ENCODE measurements at places on chromosomes 12 and 14. TPM values are rescaled to one million over a fixed set of nuclear protein-coding genes. Genes with fewer than 3 reads are reported as not detected.

- H3K27ac ChIP-seq = no peak overlapping the region
- H3K36me3 ChIP-seq = no peaks in the 10 kb centered on the region
- DNase-seq = no peak
- H3K4me1 ChIP-seq = no peaks in the 10 kb centered on the region
- H3K4me3 ChIP-seq = no peak overlapping the region
Measured at GRCh38 chr12:128009108-128009507, 257.9 kb upstream of the TMEM132C start.

DNA sequence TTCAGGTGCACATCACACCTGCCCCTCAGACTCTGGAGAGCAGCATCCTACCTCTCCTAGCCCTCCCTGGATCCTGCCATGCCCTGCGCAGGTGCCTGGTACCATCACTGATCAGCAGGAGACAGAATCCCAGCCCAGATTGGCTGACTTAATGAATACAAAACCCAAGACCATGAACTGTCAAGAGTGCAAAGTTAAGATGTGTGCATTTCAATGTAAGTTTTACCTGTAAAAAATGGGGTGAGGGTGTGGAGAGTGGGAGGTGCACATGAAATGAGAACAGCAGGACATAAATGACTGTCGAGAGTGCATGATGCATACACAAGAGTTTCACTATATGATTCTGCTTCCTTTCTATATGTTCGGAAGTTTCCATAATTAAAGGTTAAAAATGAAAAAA, 57.9 kb upstream of the GPR68 start:
- H3K27ac ChIP-seq = no peak overlapping the region
- DNase-seq = no peak
- H3K4me1 ChIP-seq = no peaks in the 10 kb centered on the region
- no peak overlapping the region for H3K4me3 ChIP-seq
- no peaks in the 10 kb centered on the region for H3K36me3 ChIP-seq
- no peaks in the 10 kb centered on the region for H3K27me3 ChIP-seq

DNA sequence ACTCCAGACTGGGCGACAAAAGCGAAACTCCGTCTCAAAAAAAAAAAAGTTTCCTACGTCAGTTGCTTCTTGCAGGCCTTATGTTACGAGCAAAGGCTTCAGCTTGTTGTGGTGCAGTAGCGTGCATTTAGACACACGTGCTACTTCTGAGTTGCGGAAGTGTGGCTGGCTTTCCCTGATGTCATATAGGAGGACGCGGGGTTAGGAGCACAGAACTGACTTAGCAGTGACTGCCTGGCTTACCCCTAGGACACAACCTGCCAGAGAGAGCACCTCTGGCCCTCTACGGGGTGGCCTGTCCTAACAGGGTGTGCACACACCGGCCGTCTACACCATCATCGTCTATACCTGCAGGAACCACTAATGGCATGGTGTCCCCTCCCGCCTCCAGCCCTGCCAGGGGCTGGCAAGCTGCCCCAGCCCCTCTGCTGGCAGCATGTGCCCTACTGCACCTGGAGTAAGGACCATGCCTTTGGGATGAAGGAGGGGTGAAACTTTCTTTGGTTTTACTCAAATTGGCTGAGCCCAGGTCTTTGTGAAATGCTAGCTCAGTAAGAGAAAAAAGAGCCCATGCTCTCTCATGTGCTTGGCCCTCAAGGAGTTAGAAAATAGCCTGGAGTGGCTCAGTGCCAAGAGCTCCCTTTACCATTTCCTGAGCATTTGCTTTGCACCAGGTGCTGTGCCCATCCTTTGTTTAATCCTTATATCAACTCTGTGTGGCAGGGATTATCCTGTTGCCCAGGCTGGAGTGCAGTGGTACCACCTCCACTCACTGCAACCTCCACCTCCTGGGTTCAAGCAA, 1.7 kb upstream of the GPR68 start:
- no peak for DNase-seq
- no peaks in the 10 kb centered on the region for H3K36me3 ChIP-seq
- H3K27ac ChIP-seq = no peak overlapping the region
- H3K4me3 ChIP-seq = no peak overlapping the region
- no peaks in the 10 kb centered on the region for H3K27me3 ChIP-seq
- H3K4me1 ChIP-seq = no peaks in the 10 kb centered on the region

DNA sequence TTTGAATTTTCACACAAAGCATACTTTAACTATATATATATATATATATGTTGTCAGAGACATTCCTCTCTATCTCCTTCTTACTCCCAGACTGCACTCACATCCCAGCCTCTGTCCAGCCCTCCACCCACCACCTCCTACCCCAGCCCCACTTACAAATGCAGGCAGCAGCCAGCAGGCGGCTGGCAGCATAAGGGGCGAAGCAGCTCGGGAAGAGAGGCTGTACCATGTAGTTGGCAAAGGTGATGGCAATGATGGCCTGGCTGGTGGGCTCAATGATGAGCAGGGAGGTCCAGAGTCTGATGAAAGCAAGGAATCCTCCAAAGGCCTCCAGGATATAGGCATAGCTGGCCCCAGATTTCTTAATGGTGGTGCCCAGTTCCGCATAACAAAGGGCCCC, 2.5 kb downstream of the SLC7A7 start:
- no peaks in the 10 kb centered on the region for H3K36me3 ChIP-seq
- no peaks in the 10 kb centered on the region for H3K4me1 ChIP-seq
- H3K27ac ChIP-seq = no peak overlapping the region
- H3K27me3 ChIP-seq = no peaks in the 10 kb centered on the region
- no peak for DNase-seq

Gene CLEC4C
- not detected for total RNA-seq

Gene NGDN
- 37.0 TPM for total RNA-seq

- no peaks in the 10 kb centered on the region for H3K4me1 ChIP-seq
- no peak overlapping the region for H3K27ac ChIP-seq
- H3K27me3 ChIP-seq = no peaks in the 10 kb centered on the region
- no peaks in the 10 kb centered on the region for H3K36me3 ChIP-seq
- DNase-seq = no peak
Measured at GRCh38 chr12:38132139-38132538, 184.4 kb upstream of the ALG10B start.

- H3K4me1 ChIP-seq = no peaks in the 10 kb centered on the region
- H3K27ac ChIP-seq = no peak overlapping the region
- H3K36me3 ChIP-seq = no peaks in the 10 kb centered on the region
- H3K4me3 ChIP-seq = no peak overlapping the region
- no peak for DNase-seq
Measured at GRCh38 chr14:85527006-85527405, 2.9 kb upstream of the FLRT2 start.

DNA sequence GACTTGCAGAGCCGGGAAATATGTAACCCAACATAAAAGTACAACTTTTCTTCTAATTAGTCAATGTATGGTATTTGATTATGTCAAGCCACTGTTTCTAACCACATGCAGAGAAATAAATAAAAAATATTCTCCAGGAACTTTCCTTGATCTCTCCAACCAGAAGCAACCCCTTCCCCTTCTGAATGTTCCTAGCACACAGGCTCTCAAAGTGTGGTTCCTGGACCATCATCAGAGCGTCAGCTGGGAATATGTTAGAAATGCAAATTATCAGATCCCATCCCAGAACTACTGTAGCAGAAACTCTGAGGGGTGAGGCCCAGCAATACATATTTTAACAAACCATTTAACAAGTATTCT, 21.0 kb upstream of the ITPR2 start:
- H3K4me1 ChIP-seq = no peaks in the 10 kb centered on the region
- DNase-seq = no peak
- H3K36me3 ChIP-seq = no peaks in the 10 kb centered on the region
- H3K27ac ChIP-seq = no peak overlapping the region
- no peak overlapping the region for H3K4me3 ChIP-seq

Gene SERPINA1
- total RNA-seq = 9.8 TPM

GRCh38 chr14:73280903-73281302, 43.6 kb downstream of the PAPLN start:
- H3K27ac ChIP-seq = no peak overlapping the region
- H3K36me3 ChIP-seq = no peaks in the 10 kb centered on the region
- DNase-seq = no peak
- H3K4me3 ChIP-seq = no peak overlapping the region
- H3K27me3 ChIP-seq = no peaks in the 10 kb centered on the region
- no peaks in the 10 kb centered on the region for H3K4me1 ChIP-seq

- no peaks in the 10 kb centered on the region for H3K4me1 ChIP-seq
Measured at GRCh38 chr14:26855077-26855753, 257.4 kb upstream of the NOVA1 start.

DNA sequence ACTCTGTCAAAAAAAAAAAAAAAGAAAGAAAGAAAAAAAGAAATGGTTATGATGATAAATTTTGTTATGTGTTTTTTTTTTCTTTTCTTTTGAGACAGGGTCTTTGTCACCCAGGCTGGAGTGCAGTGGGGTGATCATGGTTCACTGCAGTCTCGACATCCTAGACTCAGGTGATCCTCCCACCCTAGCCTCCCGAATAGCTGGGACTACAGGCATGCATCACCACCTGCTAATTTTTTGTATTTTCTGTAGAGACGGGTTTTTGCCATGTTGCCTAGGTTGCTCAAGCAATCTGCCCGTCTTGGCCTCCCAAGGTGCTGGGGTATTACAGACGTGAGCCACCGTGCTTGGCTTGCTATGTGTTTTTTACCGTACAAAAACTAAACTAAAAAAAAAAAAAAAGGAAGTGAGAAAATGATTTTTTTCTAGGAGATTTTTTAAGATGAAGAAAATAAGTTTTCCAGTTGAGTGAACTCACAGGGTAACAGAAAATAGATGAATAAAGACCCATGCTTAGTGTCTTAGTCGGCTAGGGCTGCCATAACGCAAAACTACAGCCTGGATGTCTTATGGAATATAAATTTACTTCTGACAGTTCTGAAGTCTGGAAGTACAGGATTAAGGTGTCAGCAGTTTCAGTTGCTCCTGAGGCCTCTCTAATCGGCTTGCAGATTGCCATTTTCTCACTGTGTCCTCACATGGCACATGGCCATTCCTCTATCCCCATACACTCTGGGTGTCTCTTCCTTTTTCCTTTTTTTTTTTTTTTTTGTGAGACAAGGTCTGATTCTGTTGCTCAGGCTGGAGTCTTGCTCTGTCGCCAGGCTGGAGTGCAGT, 13.2 kb upstream of the APOF start:
- no peak overlapping the region for H3K4me3 ChIP-seq
- no peak overlapping the region for H3K27ac ChIP-seq
- no peak for DNase-seq
- no peaks in the 10 kb centered on the region for H3K36me3 ChIP-seq
- H3K27me3 ChIP-seq = no peaks in the 10 kb centered on the region
- no peaks in the 10 kb centered on the region for H3K4me1 ChIP-seq

Gene KCNH5
- 0.06 TPM for total RNA-seq

Gene CRIP2
- 134 TPM for total RNA-seq

DNA sequence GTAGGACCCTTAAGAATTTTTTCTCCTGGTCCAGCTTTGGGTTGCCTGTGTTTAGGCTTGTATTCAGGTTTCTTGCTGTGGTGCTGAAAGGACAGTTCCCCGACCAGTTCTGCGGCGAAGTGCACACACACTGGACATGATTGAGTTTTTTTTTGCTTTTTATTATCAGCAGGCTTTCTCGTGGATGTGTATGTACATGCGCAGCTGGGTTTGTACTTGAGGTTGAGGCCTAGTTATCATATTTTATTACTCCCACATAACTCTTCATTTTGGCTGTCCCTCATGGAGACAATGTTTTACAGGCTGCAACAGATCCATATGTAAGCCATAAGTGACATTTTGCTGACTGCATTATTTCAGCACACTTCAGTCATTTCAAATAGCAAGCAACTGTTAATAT, 2.5 kb downstream of the SCN8A start:
- no peak for DNase-seq
- no peaks in the 10 kb centered on the region for H3K27me3 ChIP-seq
- no peaks in the 10 kb centered on the region for H3K4me1 ChIP-seq
- no peaks in the 10 kb centered on the region for H3K36me3 ChIP-seq

DNA sequence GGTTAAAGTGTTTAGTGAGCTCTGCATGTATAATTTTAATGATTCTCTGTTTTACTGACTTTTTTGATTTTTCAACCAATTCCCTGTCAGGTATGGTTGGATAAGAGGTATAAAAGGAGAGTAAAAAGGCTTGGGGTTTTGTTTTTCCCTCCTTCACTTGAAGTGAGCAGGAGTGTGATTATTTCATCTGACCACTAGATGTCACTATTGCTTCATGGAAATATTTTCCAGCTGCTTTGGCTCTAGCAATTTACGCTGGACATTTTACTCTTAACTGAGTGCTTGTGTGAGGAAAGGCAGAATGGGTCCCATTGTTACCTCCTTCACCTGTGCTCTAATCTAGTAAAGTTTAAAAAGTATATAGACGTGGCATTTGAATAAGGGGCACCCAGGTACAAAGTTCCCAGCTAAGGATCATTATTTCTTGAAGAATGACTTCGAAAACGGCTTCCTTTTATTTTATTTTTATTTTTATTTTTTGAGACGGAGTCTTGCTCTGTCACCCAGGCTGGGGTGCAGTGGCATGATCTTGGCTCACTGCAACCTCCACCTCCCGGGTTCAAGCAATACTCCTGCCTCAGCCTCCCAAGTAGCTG, 66.5 kb downstream of the TBC1D30 start:
- H3K36me3 ChIP-seq = no peaks in the 10 kb centered on the region
- no peaks in the 10 kb centered on the region for H3K27me3 ChIP-seq
- H3K4me3 ChIP-seq = no peak overlapping the region
- H3K27ac ChIP-seq = no peak overlapping the region
- no peaks in the 10 kb centered on the region for H3K4me1 ChIP-seq

DNA sequence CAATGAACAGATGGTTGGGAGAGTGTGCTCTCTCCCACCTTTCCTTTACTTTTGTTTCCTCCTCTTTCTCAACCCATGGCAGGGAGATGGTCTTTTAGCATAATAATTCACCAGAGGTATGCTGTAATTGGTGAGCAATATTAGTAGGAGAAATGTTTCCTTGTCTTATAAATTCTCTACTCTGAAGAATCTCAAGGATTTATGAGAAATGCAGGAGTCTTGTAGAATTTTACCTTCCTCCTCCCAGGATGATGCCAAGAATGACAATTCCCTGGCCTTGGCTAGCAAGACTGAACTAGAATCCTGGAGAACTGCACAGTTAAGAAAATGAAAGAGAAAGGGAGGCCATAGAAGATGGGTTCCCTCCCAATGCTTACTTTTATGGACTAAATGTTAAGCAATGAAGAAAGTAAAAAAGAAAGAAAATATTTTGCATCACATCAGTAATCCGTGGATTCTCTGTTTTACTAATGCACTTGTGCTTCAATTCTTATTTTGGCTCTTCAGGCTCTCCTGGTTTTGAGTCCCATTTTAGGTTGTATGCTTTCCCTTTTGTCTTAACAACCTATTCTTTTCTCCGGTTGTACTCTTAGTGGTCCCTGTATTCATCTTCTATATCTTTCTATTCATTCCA, 192.9 kb upstream of the GARIN6 start:
- no peak overlapping the region for H3K4me3 ChIP-seq
- no peaks in the 10 kb centered on the region for H3K27me3 ChIP-seq
- H3K27ac ChIP-seq = no peak overlapping the region
- no peaks in the 10 kb centered on the region for H3K36me3 ChIP-seq

GRCh38 chr12:75862692-75863471, 168.7 kb downstream of the PHLDA1 start:
- DNase-seq = no peak
- H3K4me1 ChIP-seq = no peaks in the 10 kb centered on the region
- no peaks in the 10 kb centered on the region for H3K27me3 ChIP-seq
- H3K4me3 ChIP-seq = no peak overlapping the region
- H3K36me3 ChIP-seq = no peaks in the 10 kb centered on the region
- H3K27ac ChIP-seq = no peak overlapping the region

Gene KRT78
- total RNA-seq = not detected

Measured in prostate gland (tissue), 2 donors.